NCI-H1417 treated with DMSO at 0.1 percent for 48 hours (cell line): ENCODE measurements at places on chromosomes 12 and 14.

DNA sequence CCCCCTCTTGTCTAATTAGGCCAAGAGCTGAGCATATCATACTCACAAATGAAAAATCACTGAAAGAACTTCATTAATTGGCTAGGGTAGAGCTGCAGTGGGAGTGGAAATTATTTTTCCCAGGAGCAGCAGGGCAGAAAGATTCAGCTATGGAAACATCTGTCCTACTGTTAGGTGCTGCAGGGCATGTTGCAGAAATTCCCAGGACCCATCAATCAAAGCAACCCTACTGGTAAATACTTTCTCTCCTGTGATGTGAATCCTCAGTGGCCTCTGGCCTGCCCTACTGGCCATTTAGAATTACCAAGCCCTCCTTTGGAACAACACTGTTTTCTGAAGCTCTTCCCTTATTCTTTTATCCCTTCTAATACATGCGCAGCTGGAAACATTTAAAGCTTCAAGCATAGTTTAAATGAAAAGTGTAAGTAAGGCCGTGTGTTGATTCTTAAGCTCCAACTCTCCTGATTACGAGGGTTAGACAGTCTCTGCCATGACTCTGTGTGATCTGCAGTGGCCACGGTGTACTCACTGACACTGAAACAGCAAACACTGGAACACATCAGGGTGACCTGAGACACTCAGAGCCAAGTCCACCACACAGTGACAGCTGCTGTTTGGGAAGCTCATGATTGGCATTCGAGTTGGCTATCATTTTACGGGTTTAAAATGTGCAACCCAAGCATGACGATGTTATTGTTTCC, 62.6 kb upstream of the TMCC3 start:
- DNase-seq = no peak

DNA sequence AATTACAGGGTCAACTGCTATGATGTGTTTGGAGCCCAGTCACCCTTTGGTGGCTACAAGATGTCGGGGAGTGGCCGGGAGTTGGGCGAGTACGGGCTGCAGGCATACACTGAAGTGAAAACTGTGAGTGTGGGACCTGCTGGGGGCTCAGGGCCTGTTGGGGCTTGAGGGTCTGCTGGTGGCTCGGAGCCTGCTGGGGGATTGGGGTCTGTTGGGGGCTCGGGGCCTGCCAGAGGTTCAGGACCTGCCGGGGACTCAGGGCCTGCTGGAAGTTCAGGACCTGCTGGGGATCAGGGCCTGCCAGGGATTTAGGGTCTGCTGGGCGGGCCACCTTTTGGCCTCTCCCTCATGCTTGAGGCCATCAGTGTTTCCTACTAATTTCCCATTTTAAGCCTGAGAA, 37.1 kb downstream of the ALDH2 start:
- no peak for DNase-seq

DNA sequence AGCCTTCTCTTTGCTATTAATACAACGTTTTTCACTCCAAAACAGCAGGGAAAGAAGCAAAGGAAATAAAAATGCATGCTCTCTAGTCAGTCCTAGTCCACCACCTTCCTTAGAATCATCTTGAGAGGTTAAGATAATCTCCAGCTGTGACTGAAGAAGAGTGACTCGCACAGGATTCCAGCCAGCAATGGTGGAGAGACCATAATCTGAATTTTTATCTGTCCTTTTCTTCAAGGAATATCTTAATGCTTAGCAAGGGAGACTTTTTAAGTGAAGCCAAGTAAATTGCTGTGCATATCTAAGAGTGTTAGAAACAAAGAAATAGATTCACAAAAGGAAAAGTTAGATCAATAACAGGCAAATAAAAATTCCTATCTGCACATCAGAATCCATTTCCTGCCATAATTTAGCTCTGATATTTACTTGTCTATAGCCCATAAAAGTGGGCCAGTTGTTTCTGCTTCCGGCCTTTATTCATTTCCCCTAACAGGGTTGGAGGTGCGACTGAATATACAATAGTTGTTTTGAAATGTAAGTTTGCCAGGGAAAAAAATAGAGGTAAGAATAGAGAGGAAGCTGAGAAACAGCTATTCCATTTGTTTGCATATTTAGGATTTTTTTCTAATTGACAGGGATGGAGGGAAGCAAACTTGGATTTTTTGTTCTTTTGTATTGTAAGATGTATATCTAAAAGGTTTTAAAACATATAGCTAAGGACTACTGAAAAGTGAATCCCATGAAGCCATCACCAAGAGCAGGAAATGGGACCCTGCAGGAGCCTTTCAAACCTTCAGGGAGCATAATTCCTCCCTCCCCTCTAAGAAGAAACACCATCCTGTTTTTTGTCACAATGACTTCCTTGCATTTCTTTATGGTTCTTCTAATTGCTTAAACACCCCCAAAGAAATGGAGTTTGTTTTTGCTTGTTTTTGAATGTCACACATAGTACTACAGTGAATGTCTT, 154.0 kb downstream of the ITPR2 start:
- DNase-seq = no peak

GRCh38 chr12:122022393-122023338, 982 bp downstream of the BCL7A start:
- DNase-seq = no peak

GRCh38 chr12:46246021-46246700, 22.7 kb downstream of the SLC38A1 start:
- DNase-seq = no peak
